ENCODE measurements at places on chromosomes 2 and 18.

DNA sequence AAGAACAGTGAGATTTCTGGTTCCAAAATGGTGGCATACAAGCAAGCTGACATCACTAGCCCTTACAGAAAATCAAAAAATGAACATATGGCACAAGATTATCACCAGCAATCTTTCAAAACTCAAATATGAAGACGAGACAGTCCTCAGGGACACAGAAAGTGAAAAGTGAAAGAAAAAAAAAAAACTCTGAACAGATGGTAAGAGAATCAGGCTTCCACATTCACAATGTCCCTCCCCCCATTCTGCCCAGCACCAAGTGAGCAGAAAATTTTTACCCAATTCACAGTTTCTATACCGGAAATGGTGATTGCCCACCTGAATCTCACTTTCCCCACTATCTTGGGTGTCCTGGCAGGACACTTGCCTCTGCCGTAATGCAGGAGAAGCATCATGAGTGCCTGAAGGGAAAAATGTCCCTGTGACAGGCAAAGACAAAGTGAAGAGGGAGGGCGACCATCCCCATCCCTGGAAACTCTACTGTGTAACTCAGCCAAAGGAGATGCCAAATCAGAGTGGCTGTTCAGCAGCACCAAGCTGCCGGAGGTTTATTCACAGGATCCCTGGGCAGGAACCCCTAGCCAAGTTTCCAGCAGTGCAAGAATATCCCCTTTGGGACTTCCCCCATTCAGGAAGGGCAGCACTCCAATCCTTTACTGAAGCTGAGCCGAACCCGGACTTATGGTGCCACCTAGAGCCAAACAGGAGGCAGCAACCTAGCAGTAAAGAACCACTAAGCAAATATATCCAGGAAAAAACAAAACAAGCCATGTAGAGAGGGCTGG lies 312.2 kb downstream of the LRATD1 start:
- DNase-seq = no peak

GRCh38 chr2:233142355-233142897 lies 82.3 kb downstream of the INPP5D start:
- no peak for DNase-seq

- no peak for DNase-seq
Measured at GRCh38 chr2:60355849-60356261, 197.6 kb downstream of the BCL11A start.

- no peak for DNase-seq
Measured at GRCh38 chr2:18435426-18436037, 124.9 kb downstream of the RDH14 start.

- no peak for DNase-seq
Measured at GRCh38 chr2:237299906-237300305, 114.1 kb downstream of the COL6A3 start.

- DNase-seq = no peak
Measured at GRCh38 chr2:241770185-241770935, 6.3 kb upstream of the GAL3ST2 start.

DNA sequence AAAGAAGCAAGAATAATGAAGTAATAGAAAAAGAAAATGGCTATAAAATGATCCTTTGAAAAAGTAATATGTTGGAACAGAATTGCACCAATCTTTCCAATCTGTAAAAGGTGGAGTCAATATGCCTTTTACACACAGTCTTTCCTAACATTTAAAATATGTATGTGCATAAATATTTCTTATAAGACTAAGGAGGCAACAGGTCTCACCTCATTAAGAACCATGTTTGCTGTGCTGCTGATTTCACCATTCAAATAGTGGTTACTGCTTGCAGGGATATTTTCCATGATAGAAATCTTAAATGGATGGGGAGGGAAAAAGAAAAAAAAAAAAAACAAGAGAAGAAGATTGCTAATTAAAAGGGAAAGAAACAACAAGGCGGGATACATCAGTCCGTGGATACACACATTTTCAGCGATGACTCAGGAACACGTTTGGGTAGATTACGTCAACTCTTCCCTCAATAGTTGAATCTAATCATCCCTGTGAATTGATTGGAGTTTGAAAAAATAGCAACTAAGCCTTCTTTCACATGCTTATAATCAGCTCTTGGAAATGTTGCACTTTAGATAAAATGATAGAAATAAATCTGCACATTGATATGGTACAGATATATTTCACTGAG lies 2133.9 kb upstream of the CELF4 start:
- no peak for DNase-seq

DNA sequence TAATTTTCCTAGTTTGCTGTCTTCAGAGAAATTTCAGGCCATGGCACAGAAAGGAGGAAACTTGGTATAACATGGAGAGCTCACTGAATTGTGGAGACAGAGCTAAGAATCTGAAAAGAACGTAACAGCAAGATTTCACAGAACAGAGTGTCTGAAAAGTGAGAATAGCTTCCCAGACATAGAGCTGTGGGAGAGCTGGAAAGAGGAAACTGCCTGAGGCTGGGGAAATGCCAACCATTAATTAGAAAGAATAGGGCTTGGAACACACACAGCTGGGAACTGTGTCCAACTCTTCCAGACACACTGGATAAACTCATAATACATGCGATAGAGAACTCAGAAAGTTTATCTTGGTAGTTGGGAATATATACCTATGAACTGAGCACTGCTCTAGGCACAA lies 51.6 kb upstream of the KYNU start:
- no peak for DNase-seq

DNA sequence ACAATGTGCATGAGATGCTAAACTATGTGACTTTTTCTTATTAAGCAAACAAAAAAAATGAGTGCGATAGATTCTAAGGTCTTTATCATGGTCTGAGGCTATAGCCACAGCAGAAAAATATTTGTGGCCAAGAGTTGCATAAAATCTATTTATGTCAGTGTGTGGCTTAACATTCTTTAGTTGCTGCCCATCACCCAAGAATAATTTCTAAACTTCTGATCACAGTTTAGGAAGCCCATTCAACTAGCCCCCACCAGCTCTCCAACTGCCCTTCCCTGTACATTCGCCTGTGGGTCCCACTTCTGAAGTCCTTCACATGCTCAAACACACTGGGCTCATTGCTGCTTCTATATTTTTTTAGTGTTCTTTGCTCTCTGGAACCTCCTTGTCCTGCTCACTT lies 107.1 kb downstream of the CTNNA2 start:
- no peak for DNase-seq

DNA sequence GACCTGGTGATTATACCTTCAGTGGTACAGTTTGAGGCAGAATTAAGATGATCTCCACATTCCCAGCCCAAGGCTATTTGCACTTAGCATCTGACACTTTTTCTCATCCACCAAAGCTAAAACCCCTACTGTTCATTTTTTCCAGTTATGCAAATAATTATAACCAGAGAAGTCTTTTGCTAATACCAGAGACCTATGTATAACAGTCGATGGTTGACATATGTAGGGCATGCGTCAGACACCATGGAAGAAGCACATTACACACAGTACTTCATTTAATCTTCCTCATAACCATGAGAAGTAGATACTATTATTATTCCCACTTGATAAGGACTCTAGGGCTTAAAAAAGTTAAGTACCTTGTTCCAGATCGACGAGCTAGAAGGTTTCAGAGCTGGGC lies 36.5 kb downstream of the AP1S3 start:
- DNase-seq = no peak

- DNase-seq = no peak
Measured at GRCh38 chr18:24935008-24935407, 417.0 kb downstream of the ZNF521 start.

DNA sequence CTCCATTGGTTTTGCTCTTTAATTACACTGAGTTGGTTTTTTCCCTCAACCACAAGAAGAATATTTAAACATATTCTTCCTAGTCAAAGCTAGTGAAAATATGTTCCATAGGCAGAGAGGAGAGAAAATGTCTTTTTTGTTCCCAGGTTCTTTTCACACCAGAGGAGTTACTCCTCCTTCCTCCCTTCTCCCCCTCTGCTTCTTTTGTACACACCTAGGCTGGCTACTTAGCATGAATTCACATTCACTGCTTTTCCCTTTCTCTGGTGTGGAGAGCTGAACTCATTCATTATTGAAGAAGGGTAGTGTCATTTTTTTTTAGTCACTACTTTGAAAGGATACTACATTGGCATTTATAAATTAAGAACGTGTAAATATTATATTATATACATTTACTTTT lies 56.6 kb upstream of the UGP2 start:
- no peak for DNase-seq

GRCh38 chr2:211085056-211085680 lies 528.8 kb downstream of the CPS1 start:
- DNase-seq = no peak

- DNase-seq = no peak
Measured at GRCh38 chr2:197179744-197180498, 130.7 kb downstream of the ANKRD44 start.

DNA sequence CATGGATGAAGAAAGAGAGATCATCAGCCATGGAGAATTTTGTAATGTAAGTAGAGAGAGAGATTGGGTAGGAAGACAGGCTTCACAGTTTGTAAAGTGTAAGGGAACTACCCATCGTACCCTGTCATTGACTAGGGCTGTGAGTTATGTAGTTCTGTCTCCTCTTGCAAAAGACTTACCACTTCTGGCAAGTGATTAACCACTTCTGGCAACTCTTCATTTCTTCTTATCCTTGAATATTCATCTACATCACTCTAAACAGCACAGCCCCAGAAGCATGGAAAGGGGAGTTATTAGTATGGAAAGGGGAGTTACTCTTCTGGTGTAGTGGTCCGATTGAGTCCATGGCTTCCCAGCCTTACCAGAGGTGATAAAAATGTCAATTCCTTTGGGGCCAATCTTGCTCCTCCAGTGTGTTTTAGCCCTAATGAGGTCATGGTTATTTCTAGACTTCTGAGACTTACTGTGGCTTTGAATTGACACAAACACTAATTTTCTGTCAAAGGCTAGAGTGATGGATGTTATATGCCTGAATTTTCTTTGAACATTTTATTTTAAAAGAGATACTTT lies 52.0 kb downstream of the STAT1 start:
- DNase-seq = no peak

All from anterior cingulate cortex (tissue), 58 donors.